ENCODE measurements at places on chromosomes 5 and 9.

DNA sequence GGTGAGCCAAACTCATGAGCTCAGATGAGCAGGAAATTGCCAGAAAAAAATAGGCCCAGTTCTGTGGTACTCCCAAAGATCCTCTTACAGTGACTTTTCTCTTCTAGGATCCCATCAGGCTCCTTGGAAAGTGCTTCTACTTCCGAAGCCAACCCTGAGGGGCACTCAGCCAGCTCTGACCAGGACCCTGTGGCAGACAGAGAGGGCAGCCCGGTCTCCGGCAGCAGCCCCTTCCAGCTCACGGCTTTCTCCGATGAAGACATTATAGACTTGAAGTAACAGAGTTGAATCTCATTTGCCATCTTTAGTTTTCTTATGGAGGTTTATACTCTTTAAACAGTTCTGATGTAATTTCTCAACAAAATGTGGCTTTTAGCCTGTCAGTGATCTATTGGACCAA is 4.0 kb upstream of the SLC2A8 start:
- no peak for DNase-seq

GRCh38 chr9:81798606-81799005 is 109.3 kb upstream of the TLE1 start:
- no peak for DNase-seq

DNA sequence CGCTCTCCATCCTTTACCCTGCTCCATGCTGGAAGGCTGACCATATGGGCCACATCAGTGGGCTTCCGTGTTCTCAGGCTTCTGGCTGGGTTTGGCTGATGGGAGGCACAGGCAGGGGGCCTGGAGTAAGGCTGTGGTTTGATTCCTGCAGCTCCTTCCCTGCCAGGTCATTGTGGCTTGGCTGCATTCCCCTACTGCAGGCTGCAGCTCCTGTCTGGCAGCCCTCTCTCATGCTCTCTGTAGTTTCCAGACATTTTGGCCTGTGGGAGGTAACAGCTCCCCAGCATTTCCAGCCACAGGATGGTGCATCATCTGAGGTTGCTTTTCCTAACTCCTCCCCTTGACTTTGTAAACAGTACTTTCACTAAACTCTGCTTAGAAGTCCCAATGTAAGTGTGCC is 102.0 kb upstream of the PTPN3 start:
- DNase-seq, result no peak

DNA sequence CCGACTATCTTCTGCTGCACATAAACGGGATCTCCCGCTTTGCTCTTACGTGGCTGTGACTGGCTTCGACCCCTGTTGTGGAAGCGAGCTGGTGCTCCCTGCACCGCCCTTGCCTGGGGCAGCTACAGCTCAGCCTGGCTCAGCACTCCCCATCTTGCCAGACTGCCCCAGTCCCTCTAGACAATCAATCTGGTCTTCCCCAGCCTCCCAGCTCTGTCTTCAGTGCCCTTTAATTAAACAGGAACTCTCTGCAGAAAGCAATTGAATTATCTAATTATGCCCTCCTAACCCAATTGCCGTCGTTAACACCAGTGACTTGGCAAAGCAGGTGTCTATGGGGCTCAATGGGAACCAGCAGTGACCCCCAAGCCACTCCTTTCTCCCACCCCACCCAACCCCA is 18.9 kb upstream of the NTNG2 start:
- no peak for DNase-seq

- no peak for DNase-seq
These were observed 48.7 kb downstream of the COL5A1 start for GRCh38 chr9:134690301-134690751.

GRCh38 chr5:179900711-179901110 is 7.0 kb downstream of the TBC1D9B start:
- DNase-seq, result no peak

DNA sequence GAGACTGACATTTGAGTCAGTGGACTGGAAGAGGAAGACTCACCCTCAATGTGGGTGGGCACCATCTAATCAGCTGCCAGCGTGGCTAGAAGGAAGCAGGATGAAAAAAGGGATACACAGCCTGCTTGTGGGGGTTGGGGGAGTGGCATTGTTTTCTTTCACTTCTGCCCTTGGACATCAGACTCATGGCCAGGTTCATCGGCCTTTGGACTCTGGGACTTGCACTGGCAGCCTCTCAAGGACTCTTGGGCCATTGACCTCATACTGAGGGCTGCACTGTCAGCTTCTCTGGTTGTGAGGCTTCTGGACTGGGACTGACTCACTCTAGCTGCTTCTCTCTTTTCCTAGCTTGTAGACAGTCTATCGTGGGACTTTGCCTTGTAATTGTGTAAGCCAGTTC is 374.9 kb downstream of the TLE1 start:
- DNase-seq, result no peak

- no peak for DNase-seq
These were observed 229.1 kb downstream of the MTRR start for GRCh38 chr5:8098081-8098480.

GRCh38 chr5:149658299-149658698 is 71.8 kb upstream of the PPARGC1B start:
- no peak for DNase-seq

- no peak for DNase-seq
These were observed 136.5 kb downstream of the MEF2C start for GRCh38 chr5:88746438-88746882.

GRCh38 chr9:32394381-32395049 is 10.1 kb downstream of the ACO1 start:
- no peak for DNase-seq

- DNase-seq, result no peak
These were observed 1.6 kb downstream of the UNC13B start for GRCh38 chr9:35163413-35163812.

DNA sequence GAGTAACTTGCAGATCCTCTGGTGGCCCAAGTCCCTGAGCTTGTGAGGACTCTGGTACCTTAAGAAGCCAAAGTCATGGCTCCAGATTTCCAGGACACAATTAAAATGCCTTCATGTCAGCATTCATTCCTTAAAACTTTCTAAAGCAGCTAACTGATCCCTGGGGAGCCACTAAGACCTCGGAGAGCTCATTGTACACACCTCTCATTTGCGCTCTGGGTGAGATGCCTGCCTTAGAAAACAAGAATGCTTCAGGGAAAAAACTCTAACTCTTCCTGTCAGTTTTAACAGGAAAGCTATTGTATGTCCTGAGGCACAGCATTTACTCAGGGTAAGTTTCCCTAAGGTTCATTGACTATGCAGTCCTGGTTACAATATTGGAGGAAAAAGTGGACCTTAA is 285.0 kb downstream of the EFNA5 start:
- no peak for DNase-seq

All from stimulated activated CD4-positive, alpha-beta T cell treated with anti-CD3 and anti-CD28 coated beads, Interleukin-15, amount 100 ng/mL, for 1 hour (primary cell).